CD8-positive, alpha-beta memory T cell (primary cell): ENCODE measurements at places on chromosomes 3 and 15. TPM values are rescaled to one million over a fixed set of nuclear protein-coding genes. Genes with fewer than 3 reads are reported as not detected.
A peak's percentile ranks its signal among the peaks of the same experiment; 100 is the strongest.

GRCh38 chr3:190088890-190089289, 31.8 kb downstream of the P3H2 start:
- H3K4me3 ChIP-seq, result no peak overlapping the region
- no peaks in the 10 kb centered on the region for H3K36me3 ChIP-seq
- no peak overlapping the region for H3K27ac ChIP-seq
- H3K4me1 ChIP-seq, result no peaks in the 10 kb centered on the region
- no peak for DNase-seq

DNA sequence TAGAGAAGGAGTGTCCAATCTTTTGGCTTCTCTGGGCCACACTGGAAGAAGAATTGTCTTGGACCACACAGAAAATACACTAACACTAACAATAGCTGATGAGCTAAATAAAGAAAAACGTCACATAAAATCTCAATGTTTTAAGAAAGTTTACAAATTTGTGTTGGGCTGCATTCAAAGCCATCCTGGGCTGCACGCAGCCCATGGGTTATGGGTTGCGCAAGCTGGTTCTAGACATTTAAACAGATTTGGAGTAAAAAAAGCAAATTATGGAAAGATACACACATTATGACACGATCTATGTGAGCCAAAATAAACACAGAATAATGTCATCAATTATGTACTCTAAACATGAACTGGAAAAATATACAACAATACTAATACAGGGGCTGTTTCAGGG, 703.3 kb upstream of the LMCD1 start:
- H3K27me3 ChIP-seq, result no peaks in the 10 kb centered on the region
- no peaks in the 10 kb centered on the region for H3K4me1 ChIP-seq
- no peaks in the 10 kb centered on the region for H3K36me3 ChIP-seq
- DNase-seq, result no peak
- no peak overlapping the region for H3K27ac ChIP-seq

DNA sequence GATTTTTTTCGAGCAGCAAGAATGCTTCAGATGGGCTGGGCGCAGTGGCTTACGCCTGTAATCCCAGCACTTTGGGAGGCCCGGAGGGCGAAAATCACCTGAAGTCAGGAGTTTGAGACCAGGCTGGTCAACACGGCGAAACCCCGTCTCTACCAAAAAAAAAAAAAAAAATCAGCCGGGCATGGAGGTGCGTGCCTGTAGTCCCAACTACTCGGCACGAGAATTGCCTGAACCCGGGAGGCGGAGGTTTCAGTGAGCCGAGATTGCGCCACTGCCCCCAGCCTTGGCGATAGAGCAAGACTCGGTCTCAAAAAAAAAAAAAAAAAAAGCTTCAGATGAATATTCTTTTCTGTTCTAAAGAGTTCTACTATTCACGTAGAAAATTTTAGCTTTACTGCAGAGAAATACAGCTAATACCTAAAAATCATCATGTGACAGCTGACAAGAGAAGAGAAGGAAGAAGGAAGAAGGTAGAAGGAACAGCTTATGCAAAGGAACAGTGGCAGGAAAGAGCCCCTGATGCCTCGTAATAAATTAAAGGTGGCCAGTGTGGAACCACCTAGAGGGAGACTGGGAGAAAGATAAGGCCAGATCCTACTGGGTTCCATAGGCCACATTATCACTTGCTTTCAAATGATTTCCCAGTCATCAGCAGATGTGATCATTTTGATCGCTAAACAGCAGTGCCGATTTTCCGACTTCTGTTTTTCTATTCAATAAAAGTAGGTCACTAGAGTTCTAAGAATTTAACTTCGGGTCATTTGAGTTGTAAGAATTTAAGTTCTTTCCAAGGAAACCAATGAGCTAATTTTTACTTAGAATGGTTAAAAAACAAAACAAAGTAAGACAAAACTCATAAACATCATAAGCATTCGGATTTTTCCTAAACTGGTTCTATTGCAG, 1.5 kb downstream of the CMTM6 start:
- H3K36me3 ChIP-seq, result no peaks in the 10 kb centered on the region
- no peak for DNase-seq
- H3K27ac ChIP-seq, result peak overlapping the region; percentile 90
- peaks cover 34% of the 10 kb centered on the region for H3K4me1 ChIP-seq
- peak overlapping the region; percentile 70 for H3K4me3 ChIP-seq

WDR72 gene
- not detected for total RNA-seq

DNA sequence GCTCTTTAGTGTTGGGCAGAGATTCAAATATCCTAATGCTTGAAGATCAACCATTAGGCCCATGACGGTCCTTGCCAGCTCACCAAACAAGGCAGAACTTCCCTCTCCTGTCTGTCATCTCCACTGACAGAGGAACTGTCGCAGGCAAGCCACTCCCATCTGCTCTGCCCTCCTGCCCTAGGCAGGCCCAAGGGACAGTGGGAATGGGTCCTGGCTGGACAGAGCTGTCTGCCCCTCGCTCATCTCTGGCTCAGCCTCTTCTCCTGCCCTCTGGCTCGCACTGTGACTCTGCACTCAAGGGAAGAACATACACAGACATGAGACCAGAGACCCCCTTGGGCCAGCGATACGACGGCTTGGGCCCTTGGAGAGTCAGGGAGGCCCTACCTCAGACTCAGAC, 7.6 kb upstream of the MUSTN1 start:
- H3K27ac ChIP-seq, result no peak overlapping the region
- no peak for DNase-seq
- H3K4me3 ChIP-seq, result no peak overlapping the region
- H3K4me1 ChIP-seq, result peaks cover 21% of the 10 kb centered on the region
- peaks cover 11% of the 10 kb centered on the region for H3K36me3 ChIP-seq
- H3K27me3 ChIP-seq, result no peaks in the 10 kb centered on the region

TICRR gene
- total RNA-seq, result 14.0 TPM

PDCD6IP gene
- 162 TPM for total RNA-seq

DNA sequence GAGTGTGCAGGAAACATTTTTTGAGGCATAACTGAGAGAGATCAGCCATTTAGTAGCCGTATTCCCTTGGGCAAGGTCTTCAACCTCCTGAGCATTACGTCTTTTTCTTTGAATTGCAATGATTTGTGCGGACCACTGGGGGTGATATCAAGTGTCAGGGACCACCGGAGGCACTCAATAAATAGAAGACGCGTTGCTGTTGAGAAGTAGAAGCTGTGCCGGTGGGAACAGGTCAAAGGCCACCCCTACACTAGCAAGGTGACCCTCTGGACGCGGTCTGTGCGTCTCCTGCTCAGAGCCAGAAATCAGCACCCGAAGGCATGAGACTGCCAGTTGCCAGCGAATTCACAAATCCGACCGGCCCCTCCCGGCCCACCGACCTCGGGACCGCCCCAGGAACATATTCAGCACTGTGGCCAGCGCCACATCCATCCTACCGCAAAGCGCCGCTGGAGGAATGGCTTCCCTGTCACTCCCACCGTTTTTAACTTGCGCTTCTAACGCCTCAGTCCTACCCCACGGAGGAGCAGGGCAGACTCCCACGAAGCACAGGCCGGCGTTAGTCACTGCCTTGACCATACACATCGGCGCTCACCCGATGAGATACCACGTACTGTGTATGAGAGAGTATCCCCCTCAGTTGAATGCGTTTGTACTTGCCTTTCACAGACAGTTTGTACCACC, 1.4 kb upstream of the GHSR start:
- DNase-seq, result no peak
- no peak overlapping the region for H3K27ac ChIP-seq
- peaks cover 25% of the 10 kb centered on the region for H3K27me3 ChIP-seq

LYSMD2 gene
- 25.1 TPM for total RNA-seq
